ENCODE measurements at places on chromosomes 2 and 18.

GRCh38 chr2:83196225-83196624 is 1262.9 kb downstream of the SUCLG1 start:
- DNase-seq, result no peak

DNA sequence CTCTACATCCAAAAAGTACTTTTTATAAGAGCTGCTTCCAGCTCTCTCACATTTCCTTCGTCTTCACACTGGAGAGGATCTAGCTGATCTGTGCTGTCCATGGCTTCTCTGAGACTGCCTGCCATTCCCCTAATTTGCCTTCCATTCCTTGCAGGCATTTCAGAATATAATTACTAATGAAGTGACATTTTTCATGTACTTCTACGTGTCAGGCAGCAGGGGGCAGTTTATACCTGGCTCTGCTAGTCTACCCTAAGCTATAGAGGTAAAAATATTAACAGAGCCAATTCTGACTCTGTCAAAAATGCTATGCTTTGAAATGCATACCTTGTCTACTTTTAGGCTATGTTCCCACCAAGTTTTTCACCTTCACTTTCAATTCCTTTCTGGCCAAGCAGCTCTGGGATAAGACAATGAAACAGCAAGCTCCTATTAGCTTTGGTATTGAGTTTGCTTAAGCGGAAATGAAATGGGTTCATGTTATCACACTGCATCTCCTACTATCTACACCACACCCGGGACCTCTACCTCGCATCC is 81.9 kb downstream of the MEP1B start:
- no peak for DNase-seq

DNA sequence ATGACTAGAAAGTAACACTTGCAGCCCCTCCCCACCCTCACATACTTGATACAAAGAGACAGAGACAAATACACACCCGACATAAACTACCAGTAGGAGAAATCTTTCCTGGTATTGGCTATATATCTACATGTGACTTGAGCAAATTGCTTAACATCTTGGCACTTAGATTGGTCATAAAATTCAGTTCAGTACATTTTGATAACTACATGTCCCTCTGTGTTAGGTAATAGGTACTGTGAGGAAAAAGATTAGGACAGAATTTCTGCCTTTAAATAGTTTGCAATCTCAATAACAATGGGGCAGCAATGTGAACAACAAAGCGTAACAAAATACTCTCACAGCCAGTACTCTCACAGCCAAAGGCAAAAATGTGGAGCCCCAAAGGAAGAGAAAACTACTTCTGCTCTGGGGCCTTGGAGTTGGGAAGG is 670.0 kb upstream of the ACVR2A start:
- no peak for DNase-seq

DNA sequence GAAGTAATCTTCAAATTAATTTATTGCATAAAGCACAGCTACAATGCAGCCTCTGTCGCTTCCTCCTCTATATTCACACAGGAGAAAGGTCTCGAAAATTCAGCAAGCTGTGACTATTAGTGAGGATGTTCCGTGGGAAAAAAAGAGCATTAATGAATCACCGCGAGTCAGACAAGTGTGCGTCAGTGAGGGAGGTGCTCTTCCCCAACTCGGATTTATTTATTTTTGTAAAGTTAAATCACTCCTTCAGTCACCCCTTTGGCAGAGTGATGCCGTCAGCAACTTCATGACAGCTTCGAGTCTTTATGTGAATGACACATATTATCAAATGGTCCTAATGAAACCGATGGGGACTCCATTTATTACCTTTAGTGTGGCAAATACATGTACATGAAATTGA is 648.9 kb upstream of the SALL3 start:
- DNase-seq, result no peak

DNA sequence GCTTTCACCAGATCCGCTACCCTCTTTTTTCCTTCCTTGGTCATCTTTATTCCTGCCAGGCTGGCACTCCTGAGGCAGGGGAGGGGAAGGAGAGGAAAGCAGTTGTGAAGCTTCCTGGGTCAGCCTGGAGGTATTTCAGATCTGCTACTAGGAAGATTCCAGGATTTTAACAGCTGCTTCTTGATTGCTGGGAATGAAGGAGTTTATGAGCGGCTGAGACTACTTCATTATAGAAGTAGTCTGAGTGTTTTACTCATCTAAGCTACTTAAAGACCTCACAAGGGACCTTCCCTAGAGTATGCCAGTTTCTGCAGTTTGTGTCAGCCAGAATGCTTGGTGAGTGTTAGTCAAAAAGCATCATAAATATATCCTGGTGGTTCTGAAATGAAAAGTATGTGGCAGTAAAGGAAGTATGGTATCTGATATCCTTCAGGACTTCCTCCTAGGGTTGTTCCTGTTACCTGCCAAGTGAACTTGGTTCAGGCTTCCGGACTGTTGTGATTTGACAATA is 1.9 kb downstream of the TANC1 start:
- DNase-seq, result no peak

DNA sequence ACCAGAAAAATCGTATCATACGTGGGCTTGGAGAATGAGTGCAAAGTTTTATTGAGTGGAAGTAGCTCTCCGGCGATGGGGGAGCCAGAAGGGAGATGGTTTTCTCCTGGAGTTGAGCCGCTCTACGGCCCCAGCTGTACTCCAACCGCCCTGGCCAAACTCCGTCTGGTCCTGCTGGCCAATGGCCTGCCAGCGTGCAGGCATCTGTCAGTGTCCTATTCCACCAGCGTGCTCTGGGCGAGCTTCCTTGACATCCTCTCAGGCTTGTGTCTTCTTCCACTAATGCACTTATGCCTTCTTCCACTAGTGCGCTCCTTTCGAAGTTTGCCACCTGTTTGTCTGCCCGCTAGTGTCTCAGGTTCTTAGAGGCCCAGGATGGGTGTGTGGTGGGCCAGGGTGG is 345.5 kb upstream of the CDH19 start:
- no peak for DNase-seq

DNA sequence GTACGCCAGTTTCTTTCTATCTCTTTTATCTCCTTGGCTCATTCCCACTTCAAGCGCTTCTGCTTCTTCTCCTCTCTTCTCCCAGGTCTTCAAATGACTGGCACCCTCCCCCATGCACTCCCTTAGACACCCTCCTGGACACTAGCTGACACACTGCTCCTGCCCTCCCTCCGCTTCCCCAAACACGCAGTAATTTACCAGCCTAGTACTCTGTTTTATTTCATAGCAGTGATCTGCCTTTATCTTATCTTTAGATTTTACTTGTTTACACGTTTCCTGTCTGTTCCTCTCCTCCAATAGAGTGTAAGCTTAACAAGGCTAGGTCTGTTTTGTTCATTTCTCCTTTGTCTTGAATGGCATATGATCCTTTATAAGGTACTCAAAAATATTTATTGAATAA is 93.9 kb downstream of the SCN3A start:
- DNase-seq, result no peak

DNA sequence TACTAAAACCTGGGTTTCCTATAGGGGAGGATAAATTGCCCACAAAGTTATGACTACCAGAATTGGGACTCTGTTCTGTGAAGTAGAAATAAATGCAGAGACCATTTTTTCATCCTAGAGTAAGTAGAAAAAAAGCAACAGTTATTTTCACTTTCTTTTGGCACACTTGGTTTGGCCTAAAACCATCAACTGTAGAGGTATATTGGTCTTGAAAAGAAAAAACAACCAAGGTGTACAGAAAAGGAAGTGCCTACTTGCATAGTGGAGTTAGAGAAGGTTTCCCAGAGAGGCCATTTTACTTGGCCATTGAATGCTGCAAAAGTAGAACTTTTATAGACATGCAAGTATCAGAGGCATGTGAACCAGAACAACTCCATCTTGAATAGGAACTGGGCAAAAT is 89.4 kb upstream of the TACR1 start:
- DNase-seq, result no peak

DNA sequence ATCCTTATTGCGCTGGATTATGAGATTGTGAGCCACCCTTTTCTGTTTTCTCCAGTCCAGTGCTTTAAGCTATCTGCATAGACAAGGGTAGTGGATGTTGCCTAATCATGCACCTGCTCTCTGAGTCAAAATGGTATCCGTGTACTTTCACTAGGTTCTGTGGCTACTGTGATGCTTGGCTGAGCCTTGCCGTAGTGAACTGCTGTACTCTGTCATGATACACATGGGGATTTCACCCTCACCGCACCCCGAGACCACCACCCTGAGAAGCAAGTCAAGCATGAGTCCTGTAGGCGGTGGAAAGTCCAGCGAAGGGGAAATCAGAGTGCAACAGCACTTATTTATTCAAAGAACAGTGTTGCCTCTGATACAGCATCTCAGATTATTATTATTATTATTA is 55.0 kb downstream of the ARHGAP25 start:
- DNase-seq, result no peak

Data from stimulated activated CD4-positive, alpha-beta T cell treated with anti-CD3 and anti-CD28 coated beads, TNF-alpha, amount 100 ng/mL, for 1 hour (primary cell).